ENCODE measurements at places on chromosomes 6 and 20.
A peak's percentile ranks its signal among the peaks of the same experiment; 100 is the strongest.

- no peak for DNase-seq
- H3K27ac ChIP-seq: no peak overlapping the region
These were observed 40.7 kb downstream of the RGS17 start for GRCh38 chr6:153090241-153090930.

DNA sequence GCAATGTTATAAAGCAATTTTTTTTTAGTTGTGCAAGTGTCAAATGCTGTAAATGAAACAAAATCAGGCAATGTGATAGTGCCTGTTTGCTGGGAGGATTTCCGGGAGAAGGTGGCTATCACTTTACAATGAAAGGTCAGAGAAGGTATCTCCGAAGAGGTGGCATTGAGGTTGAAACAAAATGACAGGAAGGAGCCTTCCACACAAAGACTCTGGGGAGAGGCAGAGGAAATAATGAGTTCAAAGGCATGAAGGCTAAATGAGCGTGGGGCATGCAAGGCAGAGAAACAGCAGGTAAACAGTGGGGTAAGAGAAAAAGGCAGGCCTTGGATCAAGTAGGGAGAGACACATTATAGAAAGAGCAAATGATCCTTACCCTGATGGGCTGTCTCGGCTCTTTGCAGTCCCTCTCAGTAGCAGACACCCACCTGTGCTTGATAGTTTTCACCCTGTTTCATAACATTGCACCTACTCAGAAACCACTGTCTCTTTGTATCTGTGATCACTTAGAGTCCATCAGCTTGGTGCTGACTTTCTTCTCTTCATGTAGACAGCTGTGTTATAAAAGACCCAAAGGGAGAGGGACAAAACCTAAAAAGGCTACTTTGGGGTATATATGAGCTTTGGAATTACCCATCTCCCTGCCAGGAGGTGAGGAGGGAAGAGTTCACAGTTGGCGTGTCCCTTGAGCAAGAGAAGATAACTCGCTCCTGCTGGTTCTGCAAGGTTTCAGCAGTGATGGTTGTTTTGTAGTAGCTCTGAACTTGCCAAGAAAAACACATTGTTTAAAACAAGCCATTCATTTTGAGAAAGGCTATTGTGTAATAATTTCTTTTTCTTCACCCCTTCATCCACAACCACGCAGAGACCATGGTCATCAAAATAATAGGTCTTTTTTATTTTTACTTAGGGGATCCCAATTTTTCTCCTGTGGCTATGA is 22.3 kb downstream of the NRN1 start:
- DNase-seq: no peak
- no peak overlapping the region for H3K27ac ChIP-seq
- H3K4me1 ChIP-seq: no peaks in the 10 kb centered on the region
- H3K4me3 ChIP-seq: no peak overlapping the region

GRCh38 chr20:17904027-17904426 is 64.6 kb downstream of the SNX5 start:
- peak overlapping the region; percentile 76 for H3K27ac ChIP-seq
- H3K27me3 ChIP-seq: peaks cover 2% of the 10 kb centered on the region
- no peak overlapping the region for H3K4me3 ChIP-seq
- peaks cover 5% of the 10 kb centered on the region for H3K36me3 ChIP-seq
- no peak for DNase-seq
- H3K4me1 ChIP-seq: no peaks in the 10 kb centered on the region

- peaks cover 39% of the 10 kb centered on the region for H3K4me1 ChIP-seq
- no peak for DNase-seq
- no peaks in the 10 kb centered on the region for H3K27me3 ChIP-seq
These were observed 50.2 kb downstream of the NCOA3 start for GRCh38 chr20:47551841-47552240.

- peaks cover 55% of the 10 kb centered on the region for H3K36me3 ChIP-seq
- no peak overlapping the region for H3K4me3 ChIP-seq
- H3K4me1 ChIP-seq: no peaks in the 10 kb centered on the region
These were observed 29.9 kb upstream of the ADIG start for GRCh38 chr20:38551056-38551626.
